ENCODE measurements at places on chromosomes 13 and 19.

DNA sequence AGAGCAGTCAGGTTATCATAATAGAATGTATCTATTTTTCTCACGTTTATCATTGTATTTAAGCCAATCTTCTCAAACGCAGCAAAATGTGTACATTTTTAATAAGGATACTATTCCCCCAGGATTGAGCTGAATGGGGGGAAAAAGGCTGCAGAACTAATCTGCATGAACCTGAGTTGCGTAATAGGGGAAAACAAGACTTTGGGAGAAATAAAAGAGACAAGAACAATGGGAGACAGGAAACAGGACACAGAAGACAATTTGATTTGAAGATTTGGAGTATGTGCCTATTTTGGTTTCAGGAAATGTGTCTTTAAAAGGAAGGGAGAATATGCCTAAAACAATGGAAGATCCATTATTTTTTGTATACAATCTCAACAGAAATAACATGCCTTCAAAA is 844.5 kb downstream of the DIAPH3 start:
- no peak for DNase-seq

- DNase-seq: no peak
These were observed 9.3 kb downstream of the TMEM143 start for GRCh38 chr19:48354332-48354992.

DNA sequence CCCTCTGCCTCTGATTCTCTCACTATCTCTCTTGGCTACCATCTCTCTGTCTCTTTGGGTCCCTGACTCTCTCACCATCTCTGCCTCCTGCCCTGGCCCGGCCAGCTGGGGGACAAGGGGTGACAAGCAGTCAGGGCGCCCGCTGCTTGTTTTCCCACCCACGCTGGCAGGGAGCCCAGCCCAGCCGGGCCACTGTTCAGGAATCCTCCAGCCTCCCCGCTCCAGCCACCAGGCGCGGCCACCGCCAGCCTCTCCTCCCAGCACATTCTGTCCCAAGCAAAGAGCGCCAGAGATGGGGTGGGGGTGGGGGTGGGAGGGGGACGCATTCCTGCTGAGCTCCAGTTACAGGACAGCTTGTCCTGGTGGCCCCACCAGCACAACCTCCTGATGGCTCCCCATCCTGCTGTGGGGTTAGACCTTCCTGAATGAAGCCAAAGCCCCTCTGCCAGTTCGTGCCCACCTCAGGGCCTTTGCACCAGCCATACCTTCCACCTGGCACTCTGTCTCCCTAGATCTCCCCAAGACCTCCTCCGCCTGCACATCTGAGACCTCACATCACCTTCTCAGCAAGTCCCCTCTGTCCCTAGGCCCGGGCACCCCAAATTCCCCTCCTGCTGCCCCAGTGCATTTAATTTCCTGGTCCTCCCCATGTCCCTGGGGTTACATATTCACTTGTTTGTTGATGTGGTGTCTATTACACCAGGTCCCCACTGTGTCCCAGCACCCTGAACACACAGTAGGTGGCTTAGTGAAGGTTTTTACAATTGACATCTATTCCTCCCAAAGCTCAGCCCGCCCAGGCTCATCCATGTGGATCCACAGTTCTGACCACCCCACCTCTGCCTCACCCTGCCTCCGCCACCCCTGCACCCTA is 12.5 kb downstream of the ARRDC2 start:
- no peak for DNase-seq

DNA sequence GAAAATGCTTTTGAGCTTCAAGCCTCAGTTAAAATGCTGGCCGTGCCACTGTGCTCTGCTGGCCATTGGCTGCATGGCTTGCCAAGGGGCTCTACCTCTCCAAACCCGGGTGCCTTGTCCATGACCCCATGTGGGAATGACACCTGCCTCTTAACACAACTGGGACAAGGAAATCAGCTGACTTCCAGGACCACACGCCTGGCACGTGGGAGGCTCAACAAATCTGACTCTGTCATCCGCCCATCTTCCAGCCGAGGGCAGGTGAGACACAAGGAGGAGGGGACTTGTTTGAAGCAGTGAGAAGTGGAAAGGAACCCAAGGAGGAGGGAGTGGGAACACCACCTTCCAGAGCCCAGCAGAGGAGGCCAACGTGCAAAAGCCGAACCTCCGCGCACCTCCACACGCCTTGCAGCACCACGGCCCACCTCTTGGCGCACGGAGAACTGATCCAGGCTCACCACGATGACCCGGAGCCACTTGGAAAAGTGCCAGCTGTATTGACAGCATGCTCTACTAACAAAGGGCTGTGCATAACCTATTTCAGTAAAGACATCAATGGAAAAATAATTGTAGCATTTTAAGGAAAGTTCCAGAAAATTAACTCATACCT is 38.3 kb downstream of the COL4A1 start:
- DNase-seq: no peak

GRCh38 chr19:2385053-2385721 is 25.1 kb downstream of the TMPRSS9 start:
- DNase-seq: no peak

All from stimulated activated CD4-positive, alpha-beta T cell treated with anti-CD3 and anti-CD28 coated beads, Interleukin-4, amount 100 ng/mL, for 24 hours (primary cell).